ENCODE measurements at places on chromosomes 5 and 9. TPM values are rescaled to one million over a fixed set of nuclear protein-coding genes. Genes with fewer than 3 reads are reported as not detected.

DNA sequence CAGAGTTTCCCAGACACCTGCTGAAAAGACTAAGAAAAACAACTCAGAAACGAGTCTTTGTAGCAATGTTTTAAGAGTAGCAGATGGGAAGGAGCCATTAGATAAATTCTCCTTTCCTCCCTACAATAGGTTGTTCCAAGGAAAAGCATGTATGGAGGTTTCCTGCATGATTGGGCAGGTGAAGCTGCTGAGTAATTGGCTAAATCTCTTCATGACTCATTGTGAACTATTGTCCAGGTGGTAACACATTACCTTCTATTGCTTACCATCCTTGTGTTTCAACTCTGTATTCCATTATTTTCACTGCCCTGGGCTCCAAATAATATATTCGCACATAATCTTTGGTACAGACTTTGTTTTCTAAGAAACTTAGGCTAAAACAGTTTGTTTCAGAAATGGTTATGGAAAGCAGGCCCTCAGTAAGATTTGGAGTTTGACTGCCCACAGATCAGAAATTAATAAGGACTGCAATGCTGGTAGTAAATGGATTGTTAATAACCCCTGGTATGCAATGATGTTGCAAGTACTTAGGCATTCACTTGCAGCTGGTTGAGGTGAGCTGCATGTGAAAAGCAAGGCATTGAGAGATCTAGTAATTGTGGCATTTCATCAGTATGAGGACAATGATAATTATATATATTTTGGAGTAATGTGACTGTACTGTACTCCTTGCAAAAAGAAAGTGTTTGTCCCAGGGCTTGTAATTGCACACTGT, 281.4 kb upstream of the VLDLR start:
- H3K4me1 ChIP-seq: no peaks in the 10 kb centered on the region
- H3K36me3 ChIP-seq: no peaks in the 10 kb centered on the region
- no peak overlapping the region for H3K27ac ChIP-seq

GRCh38 chr5:161023551-161023950, 171.5 kb upstream of the ATP10B start:
- no peaks in the 10 kb centered on the region for H3K4me1 ChIP-seq
- no peak overlapping the region for H3K27ac ChIP-seq
- H3K4me3 ChIP-seq: no peak overlapping the region
- no peak for DNase-seq

Gene KIF4B
- 0.13 TPM for total RNA-seq

Gene FAM153A
- total RNA-seq: not detected

Gene SPAG8
- 1.0 TPM for total RNA-seq
